ENCODE measurements at places on chromosomes 5 and 9.

- no peak for DNase-seq
These were observed 48.8 kb downstream of the MLANA start for GRCh38 chr9:5939530-5939929.

DNA sequence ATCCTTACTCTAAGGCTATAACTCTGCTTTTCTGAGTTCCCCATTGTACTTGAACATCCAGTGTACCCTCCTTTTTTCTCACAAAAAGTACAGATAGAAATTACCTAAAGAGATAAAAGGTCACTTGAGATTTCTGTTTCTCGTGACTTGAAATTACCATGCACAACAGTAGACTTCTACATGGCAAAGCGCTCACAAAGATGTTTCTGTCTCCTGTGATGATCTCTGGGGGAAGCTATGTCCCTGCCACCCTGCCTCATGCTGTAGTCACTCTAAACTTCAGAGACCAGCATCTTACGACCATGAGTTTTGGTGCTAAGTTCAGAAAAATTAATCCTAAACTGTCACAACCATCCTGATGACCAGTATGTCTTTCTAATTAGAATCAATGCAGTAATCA lies 36.2 kb downstream of the NFIB start:
- DNase-seq = no peak

DNA sequence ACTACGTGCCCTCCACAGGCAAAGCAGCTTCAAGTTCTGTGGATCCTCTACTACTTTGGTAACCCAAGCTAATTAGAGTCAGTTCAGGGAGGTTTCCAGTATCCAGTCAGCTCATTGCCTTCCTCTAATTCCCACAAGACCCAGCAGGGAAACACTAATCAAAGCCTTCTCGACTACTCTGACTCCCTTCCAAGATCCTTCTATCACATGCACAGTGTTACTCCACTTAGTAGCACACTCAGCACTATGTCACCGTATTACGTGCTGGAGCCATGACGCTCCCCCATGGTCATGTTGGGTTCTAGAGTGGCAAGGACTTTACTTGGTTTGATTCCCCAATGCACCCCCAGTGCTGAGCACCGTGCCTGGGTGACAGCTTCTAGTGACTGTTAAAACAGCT lies 53.0 kb downstream of the DCP2 start:
- DNase-seq = no peak

- DNase-seq = no peak
These were observed 435.1 kb upstream of the CDH9 start for GRCh38 chr5:27473307-27474046.

GRCh38 chr5:61319388-61320146 lies 12.5 kb upstream of the ZSWIM6 start:
- no peak for DNase-seq

DNA sequence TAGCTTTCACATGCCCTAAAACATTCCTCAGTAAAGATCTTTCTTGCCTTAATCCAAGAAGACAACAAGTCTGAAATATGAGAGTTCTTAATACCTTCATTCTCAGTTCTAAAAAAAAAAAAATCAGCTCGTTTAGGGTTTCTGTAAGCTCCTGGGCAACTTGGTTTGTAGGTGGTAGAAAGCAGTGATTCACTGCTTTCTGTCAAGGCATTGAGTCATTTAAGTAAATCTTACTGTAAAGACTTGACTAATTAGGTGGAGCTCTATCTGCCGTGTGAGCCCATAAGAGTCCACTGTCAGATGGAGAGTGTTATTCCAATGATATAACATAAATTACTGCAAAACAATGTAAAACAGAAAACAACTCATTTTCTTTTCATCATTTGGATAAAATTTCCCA lies 56.1 kb upstream of the MAST4 start:
- no peak for DNase-seq

GRCh38 chr9:112817860-112818203 lies 67.3 kb downstream of the SNX30 start:
- no peak for DNase-seq

GRCh38 chr9:75422944-75423522 lies 334.7 kb downstream of the OSTF1 start:
- DNase-seq = no peak

- no peak for DNase-seq
These were observed 361.9 kb downstream of the MTRR start for GRCh38 chr5:8230868-8231267.

DNA sequence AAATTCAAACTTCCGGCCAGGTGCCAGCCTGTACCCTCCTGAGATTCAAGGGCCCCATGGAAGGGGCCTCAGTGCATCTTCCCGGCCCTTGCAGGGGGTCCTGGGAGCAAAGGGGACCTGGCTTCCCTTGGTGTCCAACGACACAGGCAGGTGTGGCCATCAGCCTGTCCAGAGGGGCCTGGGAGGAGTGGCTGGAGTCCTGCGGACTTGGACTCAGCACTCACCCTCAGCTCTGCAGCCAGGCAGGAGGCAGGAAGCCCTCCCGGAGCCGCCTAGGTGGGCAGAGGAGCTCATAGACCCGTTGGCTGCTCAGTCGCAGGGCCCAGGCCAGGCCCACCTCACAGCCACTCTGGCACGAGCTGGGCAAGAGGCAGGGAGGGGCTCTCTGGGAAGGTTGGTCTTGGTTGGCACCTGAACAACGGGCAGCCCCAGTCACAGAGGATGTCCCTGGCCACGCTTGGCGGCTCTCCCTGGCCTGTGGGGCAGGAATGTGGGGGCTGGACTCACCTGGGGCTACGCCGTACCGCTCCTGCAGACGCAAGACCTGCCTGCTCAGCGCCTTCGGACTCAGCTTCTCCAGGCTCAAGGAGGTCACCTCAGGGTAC lies 53.8 kb upstream of the NRARP start:
- no peak for DNase-seq

DNA sequence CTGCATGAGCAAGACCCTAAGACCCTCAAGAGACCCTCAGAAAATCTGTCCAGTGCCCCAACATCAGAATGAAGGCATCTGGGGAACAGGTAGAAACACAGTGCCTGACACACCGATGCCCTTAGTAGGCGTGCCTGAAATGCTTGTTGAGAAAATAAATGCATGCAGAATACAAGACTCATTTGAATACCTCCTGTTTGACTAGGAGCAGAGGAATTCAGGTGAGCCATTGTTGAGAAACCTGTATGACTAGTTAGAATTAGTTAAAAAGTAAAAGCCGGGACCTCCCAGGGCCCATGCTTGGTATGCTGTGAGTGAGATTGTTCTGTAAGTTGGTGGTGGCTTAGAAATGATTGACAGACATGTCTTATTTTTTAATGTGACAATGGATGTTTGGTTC lies 55.0 kb downstream of the WWC1 start:
- DNase-seq = no peak

- DNase-seq = no peak
These were observed 123.0 kb upstream of the CPEB4 start for GRCh38 chr5:173765029-173765644.

DNA sequence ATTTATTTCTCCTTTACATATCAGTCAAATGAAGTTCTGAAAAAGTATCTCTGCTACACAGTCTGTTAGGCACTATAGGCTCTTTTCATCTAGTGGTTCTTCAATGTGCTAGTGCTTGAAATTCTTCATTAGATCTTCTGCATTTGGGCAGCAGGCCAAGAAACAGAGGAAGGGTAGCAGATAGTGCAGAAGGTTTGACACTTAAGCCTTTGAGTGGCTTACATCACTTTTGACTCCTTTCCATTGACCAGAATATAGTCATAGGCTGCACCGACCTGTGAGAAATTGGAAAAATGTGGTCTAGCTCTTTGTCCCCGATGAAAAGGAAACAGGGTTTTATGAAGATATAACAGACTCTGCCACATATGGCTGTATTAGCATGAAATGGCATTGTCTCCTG lies 459.5 kb upstream of the PTGER4 start:
- no peak for DNase-seq

- DNase-seq = no peak
These were observed 61.9 kb upstream of the ITGA1 start for GRCh38 chr5:52725808-52726207.

GRCh38 chr9:123434619-123435240 lies 78.7 kb downstream of the CRB2 start:
- DNase-seq = no peak

DNA sequence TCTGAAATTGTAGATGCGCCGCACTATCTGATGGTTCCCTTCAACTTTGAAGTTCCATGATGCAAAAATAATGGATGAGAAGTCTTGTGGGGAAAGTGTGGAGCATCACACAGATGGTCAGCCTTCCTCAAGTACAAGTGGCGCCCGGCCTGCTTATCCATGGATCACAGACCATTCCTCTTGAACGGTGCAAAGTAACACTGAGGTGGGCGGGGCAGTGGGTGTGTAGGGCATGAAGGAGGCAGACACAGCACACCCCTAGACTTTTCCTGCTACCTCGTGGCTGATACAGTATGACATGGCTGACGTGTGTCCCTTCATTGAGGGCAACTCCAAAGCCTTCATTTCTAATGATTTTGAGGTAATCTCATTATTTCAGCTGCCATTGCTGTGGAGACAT lies 2.5 kb upstream of the GNG10 start:
- DNase-seq = no peak

All from AG09319 (cell line).